ENCODE measurements at places on chromosomes 5 and 9.

DNA sequence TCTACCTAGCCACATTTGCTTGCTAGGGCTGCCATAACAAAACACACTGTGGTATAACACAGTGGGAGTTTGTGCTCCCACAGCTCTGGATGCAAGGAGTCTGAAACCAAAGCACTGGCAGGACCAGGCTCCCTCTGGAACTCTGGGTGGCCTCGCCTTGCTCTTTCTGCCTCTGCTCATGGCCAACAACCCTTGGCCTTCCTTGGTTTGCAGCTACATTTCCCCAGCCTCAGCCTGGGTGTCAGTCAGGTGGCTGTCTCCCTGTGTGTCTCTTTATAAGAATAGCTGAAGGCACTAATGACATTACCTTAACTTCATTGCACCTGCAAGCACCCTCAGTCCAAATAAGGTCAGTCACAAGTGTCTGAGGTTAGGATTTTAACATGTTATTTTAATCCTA is 101.0 kb upstream of the IRX2 start:
- no peak for DNase-seq

- peak; percentile 93 for DNase-seq
These were observed at the start of gene CDH18 for GRCh38 chr5:19987612-19988361. CDH18 (minus strand) TSS chr5:19988200; CDS start chr5:19838986, 149,214 bp downstream.

DNA sequence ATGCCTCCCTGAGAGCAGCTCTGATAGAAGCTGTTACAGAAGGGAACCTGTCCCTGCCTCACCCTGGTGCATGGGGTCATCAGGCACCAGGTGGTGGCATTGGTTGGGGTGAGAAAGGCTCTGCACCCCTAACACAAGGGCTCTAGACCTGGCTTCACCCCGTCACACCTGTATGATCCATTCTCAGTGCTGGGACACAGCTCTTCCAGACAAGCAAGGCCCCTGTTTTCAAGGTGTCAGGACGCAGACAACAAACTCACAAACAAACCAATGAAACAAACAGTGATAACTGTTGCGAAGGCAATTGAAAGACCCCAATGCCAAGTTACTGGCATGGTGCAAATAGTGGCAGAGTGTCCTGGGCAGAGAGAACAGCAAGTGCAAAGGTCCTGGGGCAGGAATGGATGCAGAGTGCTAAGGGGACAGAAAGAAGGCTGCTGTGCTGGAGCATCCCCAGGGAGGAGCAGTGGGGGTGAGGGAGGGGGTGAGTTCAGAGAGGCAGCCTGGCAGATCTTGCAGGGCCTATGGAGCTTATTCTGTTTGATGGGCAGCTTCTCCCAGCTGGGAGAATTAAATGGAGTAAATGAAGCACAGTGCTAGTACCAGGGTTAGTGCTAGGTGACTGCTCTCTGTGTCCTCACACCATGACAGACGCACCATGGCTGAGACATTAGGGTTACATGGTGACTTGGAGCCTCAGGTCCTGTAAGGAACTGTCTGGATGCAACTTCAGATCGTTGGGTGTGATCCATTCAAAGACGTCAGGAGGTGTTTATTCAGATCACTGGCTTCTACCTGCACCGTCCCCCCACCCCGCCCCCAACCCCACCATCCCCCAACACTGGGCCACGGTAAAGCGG is 67.9 kb upstream of the UNC5A start:
- DNase-seq = no peak

GRCh38 chr5:58148254-58148775 is 311.6 kb downstream of the PLK2 start:
- DNase-seq = no peak

DNA sequence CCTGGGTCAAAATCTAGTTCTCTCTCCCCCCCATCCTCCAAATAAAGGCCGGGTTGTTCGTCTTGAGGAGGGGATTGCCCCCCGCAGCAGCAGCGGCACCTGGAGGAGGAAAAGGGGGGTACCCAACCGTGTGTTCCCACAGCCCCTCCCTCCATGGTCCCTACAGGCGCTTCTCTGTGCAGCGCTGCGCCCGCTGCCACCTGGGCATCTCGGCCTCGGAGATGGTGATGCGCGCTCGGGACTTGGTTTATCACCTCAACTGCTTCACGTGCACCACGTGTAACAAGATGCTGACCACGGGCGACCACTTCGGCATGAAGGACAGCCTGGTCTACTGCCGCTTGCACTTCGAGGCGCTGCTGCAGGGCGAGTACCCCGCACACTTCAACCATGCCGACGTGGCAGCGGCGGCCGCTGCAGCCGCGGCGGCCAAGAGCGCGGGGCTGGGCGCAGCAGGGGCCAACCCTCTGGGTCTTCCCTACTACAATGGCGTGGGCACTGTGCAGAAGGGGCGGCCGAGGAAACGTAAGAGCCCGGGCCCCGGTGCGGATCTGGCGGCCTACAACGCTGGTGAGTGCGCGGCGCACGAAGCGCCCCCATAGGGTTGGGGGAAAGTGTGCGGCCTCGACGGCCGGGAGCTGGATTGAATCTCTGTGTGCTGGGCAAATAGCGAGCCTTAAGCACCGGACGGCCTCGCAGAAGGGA is 3.5 kb downstream of the LHX2 start:
- no peak for DNase-seq

DNA sequence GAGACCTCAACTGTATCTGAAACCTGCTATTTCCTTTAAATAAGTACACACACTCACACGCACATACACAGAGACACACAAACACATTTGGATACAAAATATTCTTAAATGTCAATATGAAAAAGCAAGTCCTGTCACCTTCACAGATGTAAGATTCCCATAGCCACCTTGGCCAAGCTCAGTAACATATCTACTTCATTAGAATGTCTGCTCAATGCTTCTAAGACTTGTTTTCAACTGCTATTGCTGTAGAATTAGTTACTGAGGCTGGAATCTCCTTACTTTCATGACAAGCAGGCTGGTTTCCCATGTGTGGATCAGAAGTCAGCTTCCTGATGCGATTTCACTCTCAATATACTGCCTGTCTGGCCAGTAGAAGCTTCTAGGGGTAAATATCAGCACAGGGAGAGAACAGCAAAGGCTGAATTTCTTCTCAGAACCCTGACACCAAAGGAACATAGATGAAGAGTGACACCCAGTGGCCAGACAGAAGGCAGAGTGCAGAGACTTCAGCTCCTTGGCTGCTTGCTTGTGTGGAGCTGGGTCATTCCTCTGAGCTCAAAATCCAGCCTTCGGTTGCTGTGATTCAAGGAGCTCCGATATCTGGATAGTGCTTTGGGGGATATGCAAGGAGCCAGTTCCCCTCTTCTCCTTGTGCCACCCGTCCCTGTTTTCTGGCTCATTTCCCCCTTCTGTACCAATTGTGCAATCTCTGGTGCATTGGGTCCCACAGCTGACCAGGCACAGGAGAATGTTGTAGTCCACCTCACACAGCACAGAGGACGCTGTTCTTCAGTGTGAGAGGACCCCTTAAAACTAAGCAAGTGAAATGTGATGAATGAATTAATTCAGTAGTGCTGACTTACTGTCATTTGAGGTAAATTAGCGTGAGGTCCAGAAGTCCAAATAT is 26.6 kb upstream of the ABLIM3 start:
- DNase-seq = peak; percentile 19

DNA sequence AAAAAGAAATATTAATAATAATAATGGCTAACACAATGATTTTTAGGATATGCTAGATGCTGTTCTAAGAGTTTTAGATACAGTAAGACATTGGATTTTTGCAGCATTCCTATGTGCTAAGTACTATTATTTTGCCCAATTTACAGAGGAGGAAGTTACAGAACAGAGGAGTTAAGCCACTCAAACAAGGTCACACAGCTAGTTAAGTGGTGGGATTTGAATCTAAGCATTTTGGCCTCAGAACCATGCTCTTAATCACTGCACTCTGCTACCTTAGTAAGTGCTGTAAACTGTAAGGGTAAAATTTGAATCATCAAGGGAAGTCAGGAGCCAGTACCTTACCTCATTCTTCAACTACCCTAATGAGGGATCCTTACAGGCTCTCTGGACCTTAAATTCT is 25.4 kb downstream of the RPS23 start:
- DNase-seq = no peak

- no peak for DNase-seq
These were observed 8.2 kb upstream of the SLC44A1 start for GRCh38 chr9:105236261-105236660.

GRCh38 chr9:557601-558201 is 283.8 kb upstream of the DMRT1 start:
- DNase-seq = no peak

DNA sequence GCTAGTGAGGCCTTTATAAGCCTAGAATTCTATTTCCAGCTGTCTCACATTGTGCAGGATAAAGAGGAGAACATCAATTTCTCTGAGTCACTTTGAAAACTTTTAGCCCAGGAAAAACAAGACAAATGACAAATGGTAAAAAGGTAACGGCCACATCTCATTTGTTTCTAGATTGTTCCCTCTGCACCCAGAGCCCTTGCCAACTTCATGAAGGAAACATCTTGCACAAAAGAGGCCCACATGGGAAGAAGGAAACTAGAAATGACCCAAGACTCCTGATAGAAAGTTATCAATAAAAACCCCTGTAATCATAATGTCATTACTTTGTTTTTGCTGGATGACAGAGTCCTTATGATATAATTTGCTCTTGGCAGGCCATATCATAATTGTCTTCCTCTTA is 5.3 kb downstream of the DPYSL3 start:
- DNase-seq = no peak

- no peak for DNase-seq
These were observed 32.7 kb upstream of the SLCO6A1 start for GRCh38 chr5:102531506-102531905.

DNA sequence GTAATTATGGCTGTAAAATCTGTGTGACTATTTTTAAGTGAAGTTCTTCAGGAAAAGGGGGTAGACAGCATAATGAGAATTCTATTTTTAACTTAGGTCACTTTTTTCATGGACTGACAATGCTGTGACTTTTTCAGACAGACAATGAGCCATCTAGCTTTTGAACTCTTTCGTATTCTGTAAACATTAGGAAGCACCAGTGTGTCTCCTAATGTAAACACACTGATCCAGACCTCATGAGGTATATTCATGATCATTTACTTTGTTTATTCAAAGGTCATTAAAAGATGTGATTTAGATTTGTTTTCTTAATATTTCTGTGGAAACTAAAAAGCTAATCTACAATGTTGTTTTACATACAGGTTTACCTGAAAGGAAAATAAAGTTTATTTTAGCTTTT is 352.6 kb downstream of the ADGRV1 start:
- DNase-seq = peak; percentile 22

DNA sequence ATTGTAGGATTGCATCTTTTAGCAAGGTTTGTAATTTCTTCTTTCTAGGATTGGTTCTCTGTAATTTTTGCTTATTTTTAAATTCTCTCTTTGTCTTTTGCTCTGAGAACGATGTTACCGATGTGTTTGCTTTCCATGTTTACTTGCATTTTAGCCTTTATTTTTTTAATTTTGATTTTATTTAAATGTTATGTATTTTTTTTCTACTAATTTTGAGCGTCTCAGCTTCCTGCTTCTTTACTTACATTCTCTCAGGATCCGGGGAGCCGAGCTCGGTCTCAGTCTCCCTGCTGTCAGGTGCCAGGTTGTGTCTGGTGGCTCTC is 20.9 kb downstream of the ANXA2R start:
- DNase-seq = no peak

- DNase-seq = no peak
These were observed 235.4 kb downstream of the DTWD2 start for GRCh38 chr5:118752969-118753368.

- no peak for DNase-seq
These were observed 125.9 kb downstream of the TRPM3 start for GRCh38 chr9:70995511-70995910.

All from SHP77 treated with DMSO at 0.1 percent for 48 hours (cell line).